ENCODE measurements at places on chromosomes 3 and 15. TPM values are rescaled to one million over a fixed set of nuclear protein-coding genes. Genes with fewer than 3 reads are reported as not detected.

DNA sequence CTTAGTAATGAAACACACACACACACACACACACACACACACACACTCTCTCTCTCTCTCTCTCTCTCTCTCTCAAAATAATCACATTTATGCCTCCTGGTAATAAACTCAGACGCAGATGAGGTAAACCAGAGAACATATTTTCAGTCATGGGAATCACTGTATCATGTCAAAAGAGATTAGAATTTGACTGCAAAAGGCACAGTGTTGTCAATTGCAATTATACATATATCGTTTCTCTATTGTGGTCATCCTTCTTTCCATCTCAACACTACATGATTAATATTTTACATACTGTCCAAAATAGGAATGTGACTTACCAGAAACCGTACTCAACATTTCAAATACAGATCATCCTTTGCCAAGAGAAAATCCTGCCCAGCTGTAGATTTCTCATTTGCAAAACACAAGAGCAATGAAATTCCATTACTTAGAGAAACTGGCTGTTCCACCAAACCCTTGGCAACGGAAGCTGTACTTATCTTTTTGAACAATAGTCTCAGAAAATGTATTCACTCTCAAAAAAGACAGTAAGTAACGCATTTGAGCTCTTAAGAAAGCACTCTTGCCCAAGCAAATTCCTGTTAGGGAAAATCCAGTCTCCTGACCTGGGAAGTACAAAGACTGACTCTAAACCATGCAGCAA is 24.3 kb downstream of the PDZRN3 start:
- DNase-seq: no peak

DNA sequence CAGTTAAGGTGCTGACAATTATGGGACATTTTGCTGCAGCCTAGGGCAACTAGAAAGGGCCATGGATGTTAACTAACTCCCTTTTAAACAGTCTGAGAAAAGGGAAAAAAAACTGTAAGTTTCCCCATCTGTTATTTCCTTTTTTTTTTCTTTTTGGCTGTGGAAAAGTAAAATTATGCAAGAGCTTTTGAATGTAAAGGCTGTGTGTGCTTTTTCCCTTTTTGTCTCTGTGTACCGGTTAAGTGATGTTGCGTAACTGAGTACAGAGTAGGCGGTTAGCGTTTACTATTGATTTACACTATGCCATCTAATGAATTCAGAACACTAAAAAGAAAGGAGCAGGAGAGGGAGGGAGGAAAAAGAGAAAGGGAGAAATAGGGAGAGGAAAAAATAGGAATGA is 403.6 kb downstream of the TIGIT start:
- DNase-seq: no peak

DNA sequence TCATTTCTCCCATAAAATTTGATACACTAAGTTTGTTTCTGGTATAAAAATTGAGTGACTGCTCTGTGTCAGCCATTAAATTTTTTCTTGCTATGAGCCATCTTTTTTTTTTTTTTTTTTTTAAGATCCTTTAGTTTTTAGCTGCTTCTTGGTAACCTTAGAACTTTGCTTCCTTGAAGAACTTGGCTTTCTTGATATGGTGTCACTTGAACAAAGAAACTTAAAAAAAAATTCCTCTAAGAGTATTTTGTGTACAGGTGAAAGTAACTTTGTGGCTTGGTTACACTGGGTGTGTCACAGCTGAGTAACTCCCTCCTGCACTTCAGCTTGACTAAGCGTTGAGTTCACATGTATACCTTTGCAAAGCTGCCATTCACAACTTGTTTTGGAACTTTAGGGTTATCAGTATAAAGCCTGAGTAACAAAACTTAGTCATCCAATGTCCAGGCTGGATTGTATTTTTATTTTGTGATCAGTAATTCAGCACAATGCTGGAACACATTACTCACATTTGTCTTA is 6.5 kb downstream of the CHD2 start:
- peak; percentile 45 for DNase-seq

DNA sequence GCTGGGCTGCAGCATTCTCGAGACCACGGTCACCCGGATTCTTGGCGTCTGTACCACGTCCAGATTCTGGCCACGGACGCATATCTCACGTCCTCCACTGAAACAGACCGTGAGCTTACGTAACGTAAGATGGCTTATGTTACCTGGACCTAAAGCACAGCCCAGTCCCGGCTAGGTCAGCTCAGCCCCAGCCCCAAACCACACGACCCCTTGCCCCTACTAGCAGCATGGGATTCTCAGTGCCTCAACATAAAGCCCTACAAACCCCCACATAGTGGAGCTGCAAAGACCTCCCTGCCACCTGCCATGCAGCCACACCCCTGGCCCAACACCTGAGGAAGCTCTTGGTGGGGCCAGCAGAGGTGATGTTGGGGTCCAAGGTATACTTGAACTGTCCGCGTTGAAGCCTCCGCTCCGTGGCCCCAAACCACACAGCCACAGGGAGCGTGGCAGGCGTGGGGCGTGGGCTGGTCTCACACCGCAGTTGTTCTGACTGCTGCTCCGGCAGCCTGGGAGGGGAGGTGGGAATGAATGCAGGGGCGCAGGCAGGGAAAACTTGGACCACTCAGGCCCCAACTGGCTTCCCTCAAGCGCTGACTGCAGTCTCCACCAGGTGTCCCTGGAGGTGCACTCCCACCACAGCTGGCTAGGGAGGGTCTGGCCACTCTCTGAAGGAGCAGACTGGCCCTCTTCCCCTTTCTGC is 14.5 kb downstream of the PLXNB1 start:
- DNase-seq: no peak

- no peak for DNase-seq
These were observed 43.4 kb downstream of the ST3GAL6 start for GRCh38 chr3:98806521-98806920.

DNA sequence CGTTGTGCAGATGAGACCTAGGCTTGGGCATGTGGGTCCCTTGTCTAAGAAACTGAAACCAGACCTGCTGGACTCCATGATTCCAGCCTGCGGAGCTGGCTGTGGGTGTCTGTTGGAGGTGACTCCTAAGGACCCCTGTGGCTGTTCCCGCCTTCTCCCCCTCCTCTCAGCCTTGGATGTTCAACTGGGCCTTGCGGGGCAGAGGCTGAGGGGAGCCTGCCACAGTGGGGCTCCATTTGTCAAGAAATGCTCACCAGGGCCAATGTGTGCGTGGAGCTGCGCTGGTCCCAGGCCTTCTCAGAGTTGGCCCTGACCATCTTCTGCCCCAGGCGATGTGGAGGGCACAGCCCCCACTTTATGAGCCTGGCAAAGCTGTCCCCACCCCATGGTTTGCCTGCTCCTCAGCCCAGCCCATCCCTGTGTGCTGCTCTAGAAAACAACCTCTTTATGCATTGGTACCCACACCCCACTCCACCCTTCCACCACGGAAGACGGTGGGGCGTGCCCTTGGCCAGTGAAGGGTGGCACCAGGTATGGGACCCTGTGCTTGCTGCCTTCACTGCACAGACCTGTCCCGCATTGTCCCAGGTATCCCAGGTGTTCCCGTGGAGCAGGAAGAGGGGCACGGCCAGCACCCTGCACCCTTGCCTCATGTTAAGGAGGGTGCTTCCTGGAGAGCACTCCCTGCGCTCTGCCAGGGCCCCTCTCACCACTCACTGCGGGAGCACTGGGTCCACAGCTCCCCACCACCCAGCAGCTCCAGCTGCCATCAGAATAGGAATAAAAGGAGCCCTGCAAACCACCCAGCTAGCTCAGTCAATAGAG is 7.9 kb downstream of the MESP2 start:
- no peak for DNase-seq

GRCh38 chr3:118973050-118973449 is 61.6 kb downstream of the IGSF11 start:
- no peak for DNase-seq

GRCh38 chr3:168071591-168072322 is 24.0 kb downstream of the GOLIM4 start:
- no peak for DNase-seq

DNA sequence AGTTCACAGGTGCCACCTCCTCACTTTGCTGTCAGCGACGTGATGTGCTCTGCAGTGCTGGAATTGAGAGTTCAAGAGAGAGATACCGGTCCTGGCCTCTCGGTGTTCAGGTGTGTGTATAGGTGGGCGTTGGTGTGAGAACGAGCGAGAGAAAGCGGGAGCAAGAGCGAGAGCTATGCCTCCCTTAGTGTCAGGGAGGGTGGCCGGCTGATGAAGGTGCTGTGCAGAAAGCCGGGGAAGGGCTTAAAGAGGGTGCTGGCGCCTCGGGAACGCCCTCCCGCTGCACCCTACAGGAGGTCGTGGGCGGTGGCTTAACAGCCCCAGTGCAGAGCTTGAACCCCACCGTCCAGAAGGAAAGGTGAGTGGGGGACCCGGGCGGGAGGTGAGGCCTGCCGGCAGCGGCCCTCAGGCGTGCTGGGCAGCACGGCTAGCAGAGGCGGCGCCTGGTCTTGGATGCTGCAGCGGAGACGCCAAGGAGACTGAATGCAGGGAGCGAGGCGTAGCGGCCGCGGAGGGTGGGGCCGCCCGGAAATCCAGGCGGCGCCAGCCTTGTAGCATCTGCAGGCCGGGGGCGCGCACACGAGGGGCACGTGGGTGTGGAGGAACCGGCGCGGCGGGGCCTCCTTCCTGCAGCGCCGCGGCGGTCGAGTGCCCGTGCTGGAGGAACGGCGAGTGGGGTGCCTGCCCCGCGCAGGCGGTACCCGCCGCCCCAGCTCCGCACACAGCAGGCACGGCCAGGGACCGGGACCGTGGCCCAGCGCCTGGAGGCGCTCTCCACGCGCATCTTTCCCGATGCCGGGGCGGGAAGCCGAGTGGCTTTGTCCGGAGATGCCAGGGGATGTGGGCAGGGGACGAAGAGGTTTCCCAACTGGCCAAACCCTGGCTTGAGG is 246.8 kb upstream of the TOPAZ1 start:
- DNase-seq: no peak

- DNase-seq: no peak
These were observed 128.0 kb downstream of the LRIG1 start for GRCh38 chr3:66372681-66373350.

- no peak for DNase-seq
These were observed 67.1 kb upstream of the CDV3 start for GRCh38 chr3:133506215-133506901.

DNA sequence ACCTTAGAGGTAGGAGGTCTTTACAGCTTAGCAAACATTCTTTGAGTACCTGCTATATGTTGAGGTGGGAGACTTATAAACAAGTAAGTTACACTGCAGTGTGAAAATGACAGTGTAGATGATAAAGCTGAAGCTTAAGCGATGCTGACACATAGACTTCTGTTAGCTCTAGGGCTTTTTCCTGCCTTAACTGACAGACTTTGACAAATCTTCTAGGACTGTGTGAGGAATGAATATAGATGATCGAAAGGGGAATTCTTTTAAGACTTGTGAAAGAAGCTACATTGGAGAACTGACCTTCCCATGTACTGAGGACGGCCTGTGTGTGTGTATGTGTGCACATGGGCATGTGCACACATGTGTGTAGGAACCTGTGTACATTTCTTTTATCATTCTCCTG is 22.7 kb downstream of the BOC start:
- no peak for DNase-seq

GRCh38 chr3:65963787-65964677 is 74.7 kb downstream of the MAGI1 start:
- DNase-seq: peak; percentile 17

The CLSTN2 gene
- total RNA-seq: not detected

The CRYBG3 gene
- total RNA-seq: 10.6 TPM

The ARGFX gene
- not detected for total RNA-seq

The IMPG2 gene
- total RNA-seq: 0.09 TPM
